ENCODE measurements at places on chromosomes 2 and 18.

DNA sequence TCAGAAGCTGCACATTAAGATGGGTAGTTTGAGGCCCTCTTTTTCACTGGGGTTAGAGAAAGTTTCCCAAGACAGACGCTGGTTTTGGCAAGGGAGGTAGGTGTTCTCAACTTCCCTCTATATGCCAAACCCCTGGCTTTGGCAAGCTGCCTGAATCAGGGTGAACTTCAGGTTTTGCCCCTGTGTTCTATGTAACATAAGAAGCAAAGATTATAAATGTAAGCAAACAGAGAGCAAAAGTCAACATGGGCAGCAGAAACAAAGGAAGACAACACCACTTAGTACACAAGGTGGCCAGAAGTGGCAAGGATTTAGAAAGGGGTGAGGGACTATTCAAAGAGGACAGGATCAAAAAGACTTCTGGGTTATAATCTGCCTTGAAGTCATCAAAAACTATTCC is 70.5 kb upstream of the TFCP2L1 start:
- no peak for DNase-seq

- no peak for DNase-seq
Measured at GRCh38 chr18:67483237-67483636, 33.3 kb downstream of the DSEL start.

- DNase-seq: no peak
Measured at GRCh38 chr2:7233126-7233525, 315.9 kb downstream of the RNF144A start.

DNA sequence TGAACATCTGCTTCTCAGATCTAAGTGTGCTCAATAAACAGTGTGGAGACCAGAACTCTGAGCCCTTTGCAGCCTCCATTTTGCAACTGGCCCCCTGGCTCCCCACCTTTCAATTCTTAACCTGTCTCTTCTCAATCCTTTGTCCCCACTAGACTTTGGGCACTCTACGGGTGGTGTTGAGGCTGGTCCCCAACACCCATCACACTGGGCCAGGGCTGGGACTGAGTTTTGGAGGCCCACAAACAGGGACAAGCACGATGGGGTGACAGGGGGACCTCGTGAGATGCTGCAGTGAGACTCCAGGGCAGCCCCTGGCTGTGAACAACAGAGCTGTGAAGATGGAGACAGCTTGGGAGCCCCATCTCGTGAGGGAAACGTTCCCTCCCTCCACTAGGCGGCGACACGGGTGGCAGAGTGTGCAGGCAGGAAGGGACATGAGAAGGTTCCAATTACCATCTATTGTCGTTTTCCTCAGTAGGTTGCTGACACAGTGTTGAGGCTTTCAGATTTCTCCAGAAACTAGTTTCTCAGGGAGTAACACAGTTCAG is 1.2 kb downstream of the ANKMY1 start:
- DNase-seq: no peak

- no peak for DNase-seq
Measured at GRCh38 chr18:13545955-13546354, 180.4 kb downstream of the FAM210A start.

GRCh38 chr2:197504512-197504911 is 4.3 kb downstream of the HSPE1 start:
- DNase-seq: no peak

GRCh38 chr18:12028674-12029073 is 47.4 kb downstream of the IMPA2 start:
- no peak for DNase-seq

DNA sequence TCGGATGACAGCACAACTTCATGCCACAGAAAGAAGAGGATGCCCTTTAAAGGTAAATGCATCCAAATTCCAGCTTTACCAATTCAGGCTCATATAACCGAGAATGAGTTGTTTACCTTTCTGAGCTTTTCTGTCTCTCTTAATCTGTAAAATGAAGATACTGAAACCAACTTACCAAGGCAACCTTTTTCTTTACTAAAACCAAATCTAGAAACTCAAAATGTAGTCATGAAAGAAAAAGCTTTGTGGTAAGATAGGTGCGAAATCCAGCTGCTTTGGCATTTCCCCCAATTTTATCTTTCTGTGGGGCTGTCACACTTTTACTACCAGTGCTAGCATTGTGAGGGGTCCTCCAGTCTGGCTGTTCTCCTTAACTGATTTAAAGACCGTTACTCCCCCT is 240.4 kb downstream of the IKZF2 start:
- DNase-seq: no peak

GRCh38 chr2:237159006-237159911 is 73.6 kb downstream of the COPS8 start:
- DNase-seq: no peak

DNA sequence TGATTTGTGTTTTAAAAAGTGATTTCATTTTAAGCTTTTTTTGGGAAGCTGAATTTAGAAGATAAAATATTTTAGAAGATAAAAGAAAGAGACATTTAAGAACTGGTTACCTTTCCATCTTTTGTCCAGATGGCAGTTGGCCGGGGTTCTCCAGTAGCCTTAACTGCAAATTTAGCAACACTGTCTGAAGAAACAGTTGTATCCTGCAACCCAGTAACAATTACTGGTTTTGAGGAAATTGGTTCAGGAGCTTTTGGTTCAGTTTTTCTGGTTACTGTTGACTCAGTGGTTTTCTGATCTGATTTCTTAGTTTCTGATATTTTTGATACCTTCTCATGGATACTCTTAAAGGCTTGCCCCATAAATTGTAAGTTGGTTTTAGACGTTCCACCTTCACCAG is 49.9 kb downstream of the PLEKHA3 start:
- DNase-seq: no peak

DNA sequence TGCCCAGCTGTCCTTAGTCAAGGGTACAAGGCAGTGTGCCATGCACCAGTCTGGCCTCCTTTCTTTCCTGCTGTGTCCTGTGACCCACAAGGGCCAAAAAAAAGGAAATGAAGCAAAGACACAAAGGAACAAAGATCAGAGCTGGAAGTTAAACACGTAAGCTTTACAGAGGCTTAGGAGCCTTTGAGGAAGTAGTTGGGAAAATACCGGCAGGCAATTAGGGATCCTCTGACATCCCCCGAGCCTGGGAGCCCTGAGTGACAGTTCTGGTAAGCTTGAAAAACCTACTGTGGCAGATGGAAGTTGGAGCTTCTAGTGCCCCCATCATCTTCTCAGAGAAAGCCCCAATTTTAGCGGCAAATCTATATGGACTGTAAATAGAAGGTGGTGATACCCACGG is 78.5 kb downstream of the SPRED2 start:
- no peak for DNase-seq

DNA sequence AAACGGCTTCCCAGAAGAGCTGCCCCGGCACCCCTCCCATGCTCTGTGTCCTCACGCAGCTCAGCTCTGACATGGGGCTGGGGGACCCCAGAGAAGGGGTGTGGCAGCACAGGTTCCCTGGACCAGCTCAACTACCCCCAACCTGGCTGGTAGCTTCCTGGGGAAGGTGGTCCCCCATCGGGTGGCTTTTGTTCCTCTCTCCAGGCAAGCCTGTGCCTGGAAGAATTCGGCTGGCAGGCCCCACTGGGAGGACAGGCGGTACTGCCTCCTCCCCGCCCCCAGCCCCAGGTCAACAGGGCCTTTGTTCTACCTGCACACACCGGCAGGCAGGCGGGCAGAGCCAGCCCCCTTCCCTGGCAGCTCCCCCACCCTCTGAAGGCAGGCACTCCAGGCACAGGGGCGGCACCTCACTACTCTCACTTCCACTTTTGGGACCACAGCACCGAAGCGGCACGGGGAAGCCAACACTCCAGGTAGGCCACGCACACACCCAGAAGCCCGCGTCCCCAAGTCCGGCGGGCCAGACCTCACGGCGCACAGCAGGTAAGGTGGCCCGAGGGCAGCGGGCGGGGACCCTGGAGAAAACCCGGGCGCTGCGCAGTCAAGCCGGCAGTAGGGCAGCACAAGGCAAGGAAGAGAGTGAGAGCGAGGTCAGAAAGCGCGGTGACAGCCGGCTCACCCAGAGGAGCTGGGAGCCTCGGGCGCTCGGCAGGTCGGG is 1.3 kb downstream of the HS6ST1 start:
- DNase-seq: no peak

DNA sequence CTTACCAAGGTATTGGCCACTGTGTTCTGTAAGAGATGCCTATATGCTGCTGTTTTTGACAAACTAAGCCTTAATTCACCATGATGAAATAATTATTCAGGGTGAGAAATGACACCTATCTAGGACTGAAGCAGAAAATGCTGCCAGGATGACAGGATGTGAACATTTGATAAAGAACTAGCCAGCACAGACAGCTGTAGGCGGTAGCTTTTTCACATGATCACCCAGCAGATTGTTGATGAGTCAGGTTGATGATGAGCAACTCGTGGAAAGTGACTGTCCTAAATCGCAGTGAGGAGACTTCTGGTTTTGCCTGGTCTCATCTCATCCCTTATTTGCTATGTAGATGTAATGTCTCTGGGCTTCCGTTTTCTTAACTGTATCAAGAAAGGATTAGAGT is 144.1 kb downstream of the PRPF40A start:
- peak; percentile 2 for DNase-seq

GRCh38 chr2:227183657-227184367 is 19.4 kb downstream of the COL4A3 start:
- DNase-seq: no peak

DNA sequence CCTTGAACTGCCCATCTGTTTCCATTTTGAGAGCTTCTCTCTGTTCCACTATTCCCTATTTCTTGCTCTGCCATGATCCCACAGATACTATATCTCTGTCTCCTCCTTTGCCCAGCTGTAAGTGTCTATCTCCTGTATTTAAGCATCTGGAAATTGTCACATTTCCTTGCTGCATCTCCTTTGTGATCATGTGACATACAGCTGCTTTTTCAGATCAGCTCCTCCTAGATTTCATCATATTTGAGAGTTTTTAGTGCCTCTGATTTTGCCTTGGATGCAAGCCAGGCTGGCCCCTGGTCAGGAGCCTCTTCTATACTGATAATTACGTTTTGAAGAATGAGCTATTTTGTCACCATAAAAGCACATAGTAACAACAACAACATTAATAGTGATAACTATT is 131.7 kb upstream of the TNP1 start:
- DNase-seq: no peak

- no peak for DNase-seq
Measured at GRCh38 chr2:190679813-190680591, 31.1 kb downstream of the NAB1 start.

- DNase-seq: no peak
Measured at GRCh38 chr2:101076581-101076980, 74.5 kb downstream of the RPL31 start.

DNA sequence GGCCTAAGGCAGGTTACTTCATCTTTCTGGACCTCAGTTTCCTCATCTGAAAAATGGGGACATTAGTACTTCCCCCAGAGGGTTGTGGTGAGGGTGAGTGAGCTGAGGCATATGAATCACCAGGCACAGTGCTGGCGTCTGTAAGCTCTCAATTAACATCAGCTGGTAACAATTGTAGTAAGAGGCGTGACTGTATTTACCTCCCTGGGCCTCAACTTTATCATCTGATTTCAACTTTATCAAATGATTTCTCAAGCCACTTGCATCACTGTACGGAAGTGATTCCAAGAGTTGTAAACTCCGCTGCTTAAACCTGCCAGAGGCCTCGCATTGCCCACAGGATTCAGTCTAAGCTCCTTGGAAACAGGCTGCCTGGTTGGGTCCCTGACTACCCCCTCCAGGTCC is 53.6 kb upstream of the PKDCC start:
- DNase-seq: no peak

- DNase-seq: no peak
Measured at GRCh38 chr2:2270808-2271415, 60.2 kb downstream of the MYT1L start.

DNA sequence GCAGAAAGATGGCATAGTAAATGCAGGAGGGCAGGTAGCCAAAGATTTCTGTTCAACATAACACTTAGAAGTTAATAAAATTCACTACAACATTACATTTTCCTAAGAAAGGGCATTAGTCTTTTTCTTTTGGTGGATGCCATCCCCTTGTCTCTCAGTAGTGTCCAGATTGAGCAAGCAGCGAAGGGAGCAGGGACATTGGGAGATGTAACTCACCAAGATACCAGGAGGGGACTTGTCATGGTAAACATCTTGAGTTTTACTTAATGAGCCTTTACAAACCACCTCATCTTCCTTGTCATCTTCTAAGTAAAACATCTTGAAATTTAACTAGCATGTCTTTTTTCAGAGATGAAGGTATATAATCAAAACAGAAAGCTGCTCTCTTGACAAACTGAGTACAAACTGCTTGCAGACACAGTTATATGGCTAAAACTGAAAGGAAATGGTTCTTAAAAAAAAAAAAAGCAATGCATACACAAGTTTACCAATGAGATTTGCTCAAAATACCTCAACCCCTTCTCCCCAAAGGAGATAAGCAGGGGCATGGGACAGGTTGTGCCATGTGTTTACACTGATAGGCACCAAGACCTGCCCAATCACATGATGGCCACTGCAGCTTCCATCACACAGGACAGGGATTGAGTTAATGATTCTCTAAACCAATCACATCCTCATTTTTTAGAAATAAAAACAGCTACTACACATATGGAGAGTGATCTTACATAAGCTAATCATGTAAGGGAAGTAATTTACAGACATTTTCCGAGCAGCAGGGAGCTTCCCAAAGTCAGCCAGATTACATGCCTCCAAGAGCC is 30.3 kb downstream of the LPIN2 start:
- no peak for DNase-seq

GRCh38 chr2:209762563-209762962 is 9.1 kb upstream of the UNC80 start:
- DNase-seq: no peak

DNA sequence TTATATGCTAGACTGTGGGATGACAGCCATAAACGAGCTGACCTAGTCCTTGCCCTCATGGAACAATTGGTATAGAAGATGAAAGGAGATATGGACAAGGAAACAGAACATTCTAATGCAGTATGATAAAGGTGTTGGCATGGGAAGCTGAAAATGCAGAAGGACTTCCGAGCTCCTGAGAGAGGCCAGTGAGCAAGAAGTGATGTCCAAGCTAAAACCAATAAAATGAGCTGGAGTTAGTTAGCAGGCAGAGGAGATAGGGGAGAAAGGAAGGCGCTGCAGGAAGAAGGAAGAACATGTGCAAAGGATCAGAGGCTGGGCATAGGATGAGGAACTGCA is 64.5 kb downstream of the BOD1L2 start:
- no peak for DNase-seq

DNA sequence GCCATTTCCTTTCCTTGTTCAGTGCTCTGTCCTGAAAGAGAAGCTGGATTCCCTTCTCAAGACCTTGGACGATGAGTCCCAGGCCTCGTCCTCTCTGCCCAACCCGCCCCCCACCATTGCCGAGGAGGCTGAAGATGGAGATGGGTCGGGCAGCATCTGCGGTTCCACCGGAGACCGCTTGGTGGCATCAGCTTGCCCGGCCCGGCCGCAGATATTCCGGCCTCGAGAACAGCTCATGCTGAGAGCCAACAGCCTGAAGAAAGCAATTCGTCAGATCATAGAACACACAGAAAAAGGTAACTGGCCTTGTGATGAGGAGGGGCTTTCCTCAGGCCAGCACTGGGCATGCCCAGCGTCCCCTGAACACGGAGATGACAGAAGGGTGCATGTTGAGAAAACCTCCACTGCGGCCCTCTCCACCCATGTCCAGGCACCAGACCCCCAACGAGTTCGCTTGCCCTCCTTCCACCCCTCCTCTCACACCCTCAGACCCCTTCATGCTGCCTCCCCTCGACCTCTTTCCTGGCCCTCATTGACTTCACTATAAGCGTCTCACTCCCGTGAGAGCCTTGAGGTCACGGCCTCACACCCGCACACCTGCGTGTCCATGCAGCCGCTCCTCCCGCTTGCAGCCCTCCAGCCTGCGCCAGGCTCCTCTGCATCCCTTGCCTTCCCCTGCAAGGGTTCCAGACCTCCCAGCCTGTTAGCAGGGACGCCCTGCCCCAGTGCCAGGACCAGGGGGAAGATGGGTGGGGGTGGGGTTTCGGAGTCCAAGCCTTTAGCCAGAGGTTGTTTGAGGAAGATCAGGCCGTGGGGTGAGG is 95.0 kb downstream of the DGKD start:
- DNase-seq: no peak

All from stimulated activated CD4-positive, alpha-beta T cell treated with anti-CD3 and anti-CD28 coated beads, Interleukin-1b, Interleukin-23, amount 100 ng/mL, for 24 hours (primary cell).